ENCODE measurements at places on chromosomes 11 and 22.

GRCh38 chr11:5846701-5847100, 5.0 kb upstream of the OR52E6 start:
- no peak for DNase-seq

DNA sequence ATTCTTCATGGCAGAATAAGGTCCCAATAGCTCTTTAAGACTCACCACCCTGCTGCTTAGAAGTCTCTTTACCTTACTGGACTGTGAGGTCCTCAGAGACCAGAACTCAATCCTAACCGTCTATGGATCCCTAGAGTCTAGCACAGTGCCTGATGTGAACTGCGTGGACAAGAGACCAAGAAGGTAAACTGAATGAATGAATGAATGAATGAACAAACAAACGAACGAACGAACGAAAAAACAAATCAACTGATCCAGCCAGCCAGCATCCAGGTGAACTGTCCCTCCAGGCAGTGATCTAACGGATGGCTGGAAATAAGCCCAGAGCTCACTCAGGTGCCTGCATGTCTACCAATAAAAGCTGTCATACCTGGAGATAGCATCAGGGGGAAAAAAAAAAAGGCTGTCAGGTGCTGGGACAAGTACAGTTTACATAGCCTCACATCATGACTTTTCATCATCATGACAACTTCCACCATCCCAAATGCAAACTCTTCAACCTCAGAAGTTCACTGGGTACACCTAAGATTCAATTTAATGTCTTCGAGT, 59.8 kb downstream of the PACSIN2 start:
- DNase-seq, result no peak

DNA sequence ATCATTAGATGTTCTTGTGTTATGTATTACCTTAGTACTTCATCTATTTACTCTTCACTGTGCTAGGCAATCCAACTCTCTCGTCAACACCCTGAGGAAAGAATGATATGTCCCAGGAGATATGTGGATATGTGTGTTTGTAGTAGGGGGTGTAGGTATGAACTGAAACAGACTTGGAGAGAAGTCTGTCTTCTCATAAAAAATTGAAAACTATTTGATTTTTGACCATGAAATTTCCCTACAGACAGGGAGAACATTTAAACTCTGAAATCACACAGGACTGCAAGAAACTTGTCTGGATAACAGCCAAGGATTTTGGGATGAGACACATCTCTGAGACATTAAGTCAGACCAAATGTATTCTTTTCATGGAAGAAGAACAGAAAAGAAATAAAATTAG, 967.0 kb upstream of the FAT3 start:
- DNase-seq, result no peak

DNA sequence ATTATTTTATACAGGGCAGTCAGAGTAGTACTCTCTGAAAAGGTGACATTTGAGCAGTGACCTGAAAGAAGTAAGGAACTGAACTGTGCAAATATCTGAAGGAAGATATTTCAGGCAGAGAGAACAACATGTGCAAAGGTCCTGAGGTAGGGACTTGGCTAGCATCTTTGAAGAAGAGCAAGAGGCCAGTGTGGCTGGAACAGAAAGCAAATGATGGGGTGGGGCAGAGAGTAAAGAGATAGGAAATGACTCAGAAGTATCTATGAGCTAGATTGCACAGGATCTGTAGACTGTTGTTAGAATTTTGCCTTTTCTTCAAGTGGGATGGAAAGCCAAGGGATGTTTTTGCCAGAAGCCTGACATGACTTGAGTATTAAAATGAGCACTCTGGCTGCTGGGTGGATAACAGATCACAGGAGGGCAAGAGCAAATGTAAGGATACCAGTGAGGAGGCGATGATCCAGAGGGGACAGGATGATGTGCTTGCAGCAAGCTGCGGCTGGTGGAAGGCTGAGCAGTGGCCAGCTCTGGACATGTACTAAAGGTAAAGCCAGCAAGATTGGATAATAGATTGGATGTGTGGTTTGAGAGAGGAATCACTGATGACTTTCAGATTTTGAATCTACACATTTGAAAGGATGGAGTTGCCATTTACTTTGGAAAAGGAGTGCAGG, 33.2 kb upstream of the TTC12 start:
- DNase-seq, result no peak

GRCh38 chr11:121154486-121155314, 53.7 kb downstream of the TECTA start:
- no peak for DNase-seq

- no peak for DNase-seq
Measured at GRCh38 chr11:62315431-62315830, 16.6 kb upstream of the SCGB1D4 start.

DNA sequence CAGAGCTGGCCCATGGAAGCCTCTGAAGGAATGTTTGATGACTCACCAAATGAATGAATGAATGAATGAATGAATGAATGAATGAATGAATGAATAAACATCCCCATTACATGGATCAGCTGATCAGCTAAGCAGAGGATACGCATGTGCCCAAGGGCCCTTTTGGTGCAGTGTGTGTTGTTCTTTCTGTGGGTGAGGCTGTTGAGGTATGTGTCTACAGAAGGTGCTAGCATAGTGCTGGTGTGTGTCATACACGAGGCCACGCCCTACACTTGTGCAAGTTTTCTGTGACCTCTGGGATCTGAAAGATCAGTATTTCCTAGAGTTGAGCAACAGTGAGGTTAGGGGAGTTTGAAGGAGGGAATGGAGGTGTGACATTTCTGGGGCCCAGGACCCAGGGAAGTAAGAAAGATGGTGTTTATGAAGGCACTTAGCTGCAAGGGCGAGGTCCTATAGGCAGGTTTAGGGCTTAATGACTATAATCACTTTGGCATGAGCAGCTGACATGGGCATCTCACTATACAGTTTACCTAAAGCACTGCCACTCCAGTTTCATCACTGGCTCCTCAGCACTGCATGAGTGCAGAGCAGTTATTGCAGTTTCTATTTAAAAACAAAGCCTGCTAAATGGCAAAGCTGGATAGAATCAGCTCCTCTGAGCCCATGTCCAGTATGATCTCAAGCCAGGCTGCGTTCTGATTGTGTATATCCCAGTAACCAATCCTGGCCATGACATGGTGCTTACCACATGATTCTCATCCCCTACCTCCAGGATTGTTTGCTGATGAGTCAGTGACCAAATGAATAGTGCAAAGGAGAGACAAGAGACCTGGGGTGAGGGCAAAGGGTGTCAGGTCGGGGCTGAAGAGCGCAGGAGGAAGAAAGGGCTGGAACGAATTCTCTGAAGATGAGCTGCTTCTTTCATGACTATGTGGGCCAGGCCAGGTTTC, 36.4 kb upstream of the E2F8 start:
- DNase-seq, result no peak

DNA sequence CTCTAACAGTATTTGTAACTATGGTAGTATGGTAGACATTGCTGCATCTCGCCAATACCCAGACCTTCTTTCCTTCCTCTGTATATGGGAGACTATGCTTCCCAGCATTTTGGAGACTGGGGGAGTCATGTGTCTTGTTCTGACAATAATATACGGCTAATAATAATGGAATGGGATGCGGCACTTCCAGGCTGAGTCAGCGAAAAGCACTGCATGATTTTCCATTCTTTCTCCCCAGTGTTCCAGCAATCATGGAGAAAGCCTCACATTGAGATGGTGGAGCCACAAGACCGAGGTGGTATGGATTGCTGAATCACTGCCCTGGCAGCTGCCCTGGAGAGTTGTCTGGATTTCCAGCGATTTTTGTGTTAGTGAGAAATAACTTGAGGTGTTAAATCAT, 77.1 kb upstream of the FIBIN start:
- no peak for DNase-seq

DNA sequence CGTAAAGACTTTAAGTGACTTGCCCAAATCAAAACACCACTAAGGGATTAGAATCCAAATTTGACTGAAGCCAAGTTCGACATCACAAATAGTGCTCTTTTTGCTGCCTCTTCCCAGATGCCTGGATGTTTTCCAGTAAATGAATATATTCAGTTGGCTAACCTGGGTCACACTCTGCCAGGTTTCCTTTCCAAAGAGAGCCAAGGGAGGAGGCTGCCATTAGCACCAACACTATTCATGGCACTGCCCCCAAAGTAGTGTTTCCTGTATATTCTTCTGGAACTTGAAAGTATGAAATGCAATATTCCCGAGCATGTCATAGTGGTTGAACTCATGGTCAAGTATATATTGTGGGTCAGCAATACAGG, 219.3 kb upstream of the UBASH3B start:
- DNase-seq, result no peak

GRCh38 chr11:44229624-44230023, 80.3 kb downstream of the ALX4 start:
- DNase-seq, result no peak

GRCh38 chr11:24900514-24900913, 403.7 kb downstream of the LUZP2 start:
- no peak for DNase-seq

GRCh38 chr11:77506857-77507256, 33.0 kb upstream of the PAK1 start:
- no peak for DNase-seq

DNA sequence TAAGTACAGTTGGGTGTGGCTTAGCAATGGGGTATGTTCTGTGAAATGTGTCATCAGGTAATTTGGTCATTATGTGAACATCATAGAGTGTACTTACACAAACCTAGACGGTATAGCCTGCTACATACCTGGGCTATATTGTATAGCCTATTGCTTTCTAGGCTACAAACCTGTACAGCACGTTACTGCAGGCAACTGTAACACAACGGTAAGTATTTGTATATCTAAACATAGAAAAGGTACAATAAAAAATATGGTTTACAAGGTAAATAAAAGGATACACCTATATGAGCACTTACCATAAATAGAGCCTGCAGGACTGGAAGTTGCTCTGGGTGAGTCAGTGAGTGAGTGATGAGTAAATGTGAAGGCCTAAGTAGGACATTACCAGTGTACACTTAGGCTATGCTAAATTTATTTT, 73.1 kb upstream of the GDPD4 start:
- DNase-seq, result no peak

DNA sequence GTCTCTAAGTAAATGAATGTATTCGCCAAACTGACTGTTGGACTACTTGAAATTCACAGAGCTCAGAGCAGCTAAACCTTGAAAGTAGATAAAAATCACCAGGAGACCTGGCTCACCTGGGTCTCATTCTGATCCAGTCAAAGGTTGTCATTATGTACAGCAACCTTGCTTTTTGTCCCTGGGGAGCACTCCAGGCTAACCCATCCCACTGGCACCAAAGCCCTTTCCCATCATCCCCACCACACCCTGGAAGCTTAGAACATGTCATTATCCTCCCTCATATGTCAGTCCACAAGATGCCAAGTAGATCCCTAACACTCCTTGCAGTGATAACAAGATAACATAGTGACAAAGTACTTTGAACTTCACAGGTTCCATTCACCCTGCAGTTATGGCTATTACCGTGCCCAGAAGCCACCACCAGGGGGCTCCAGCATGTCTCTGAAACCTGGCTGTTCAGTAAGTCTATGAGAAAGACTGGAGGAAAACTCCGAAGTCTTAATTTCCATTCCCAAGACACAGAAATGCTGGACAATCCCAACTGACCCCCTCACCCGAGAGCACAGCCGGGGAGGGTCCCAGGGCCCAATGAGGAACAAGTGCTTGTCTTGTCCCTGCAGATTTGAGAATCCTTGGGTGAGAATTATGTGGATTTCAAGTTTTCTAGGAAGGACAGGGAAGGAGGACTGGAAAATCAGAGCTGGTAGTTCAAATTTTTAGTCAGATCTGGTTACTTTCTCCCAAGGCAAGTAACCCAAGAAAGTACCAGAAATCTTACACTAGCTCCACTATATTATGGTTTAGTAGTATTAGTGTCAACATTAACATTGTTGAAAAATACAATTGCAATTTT, 43.0 kb upstream of the USP47 start:
- peak; percentile 43 for DNase-seq

GRCh38 chr11:46492532-46492931, 101.0 kb upstream of the CHRM4 start:
- DNase-seq, result no peak

DNA sequence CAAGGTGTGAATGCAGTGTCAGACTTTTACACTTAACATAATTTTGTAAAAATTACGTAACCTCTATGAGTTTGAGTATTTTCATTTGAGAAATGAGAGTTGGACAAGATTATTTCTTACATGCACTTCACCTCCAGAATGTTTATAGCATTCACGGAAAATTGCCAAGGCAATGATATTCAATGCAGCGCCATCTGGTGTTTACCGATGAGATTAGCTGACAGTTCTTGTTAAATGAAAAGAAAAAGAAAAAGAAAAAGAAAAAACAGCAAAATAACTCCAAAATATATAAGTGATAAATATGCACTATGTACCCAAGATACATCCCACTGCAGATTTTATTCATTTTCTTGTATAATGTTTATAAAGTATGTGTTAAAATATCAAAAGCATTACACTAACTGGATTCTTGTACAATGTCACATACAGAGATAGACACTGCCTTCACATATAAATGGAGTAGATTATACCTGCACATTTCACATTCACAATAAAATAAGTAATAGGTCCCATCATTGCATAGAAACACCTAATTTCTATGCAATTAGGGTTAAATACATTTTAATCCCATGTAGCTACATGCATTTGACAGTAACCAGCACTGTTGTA, 976.3 kb upstream of the FAT3 start:
- no peak for DNase-seq

GRCh38 chr11:68051191-68052136, 12.6 kb downstream of the TCIRG1 start:
- no peak for DNase-seq

DNA sequence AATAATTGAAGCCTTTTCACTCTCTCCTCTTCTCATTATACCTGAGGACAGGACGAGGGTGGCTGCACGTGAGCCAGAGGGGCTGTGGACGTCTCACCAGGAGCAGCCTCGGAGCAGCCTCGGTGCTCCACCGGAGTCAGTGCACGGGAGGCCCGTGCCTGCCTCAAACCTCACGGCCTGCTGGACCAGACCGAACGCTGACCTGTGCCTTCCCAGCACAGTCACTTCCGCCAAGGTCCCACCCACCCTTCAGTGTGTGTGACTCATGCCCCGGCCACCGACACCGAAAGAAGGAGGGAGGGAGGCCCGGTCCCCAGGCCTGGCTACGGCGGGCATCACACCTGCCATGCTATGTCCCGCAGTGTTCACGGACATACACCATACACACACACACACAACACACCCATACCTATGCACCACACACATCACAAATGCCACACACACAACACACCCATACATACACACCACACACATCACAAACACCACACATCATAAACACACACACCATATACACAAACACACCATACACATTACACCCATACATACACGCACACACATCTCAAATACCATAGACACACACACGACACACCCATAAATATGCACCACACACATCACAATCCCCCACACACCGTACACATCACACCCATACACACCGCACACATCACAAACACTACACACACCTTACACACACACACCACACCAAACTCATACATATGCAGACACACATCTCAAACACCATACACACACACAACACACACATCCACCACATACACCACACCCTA, 1506.5 kb downstream of the TBC1D22A start:
- DNase-seq, result no peak

- peak; percentile 25 for DNase-seq
Measured at GRCh38 chr11:8192016-8192895, 23.4 kb upstream of the RIC3 start.

GRCh38 chr11:13868710-13869397, 93.7 kb upstream of the SPON1 start:
- no peak for DNase-seq

Measured in AG09319 (cell line).